ENCODE measurements at places on chromosomes 16 and 17.

DNA sequence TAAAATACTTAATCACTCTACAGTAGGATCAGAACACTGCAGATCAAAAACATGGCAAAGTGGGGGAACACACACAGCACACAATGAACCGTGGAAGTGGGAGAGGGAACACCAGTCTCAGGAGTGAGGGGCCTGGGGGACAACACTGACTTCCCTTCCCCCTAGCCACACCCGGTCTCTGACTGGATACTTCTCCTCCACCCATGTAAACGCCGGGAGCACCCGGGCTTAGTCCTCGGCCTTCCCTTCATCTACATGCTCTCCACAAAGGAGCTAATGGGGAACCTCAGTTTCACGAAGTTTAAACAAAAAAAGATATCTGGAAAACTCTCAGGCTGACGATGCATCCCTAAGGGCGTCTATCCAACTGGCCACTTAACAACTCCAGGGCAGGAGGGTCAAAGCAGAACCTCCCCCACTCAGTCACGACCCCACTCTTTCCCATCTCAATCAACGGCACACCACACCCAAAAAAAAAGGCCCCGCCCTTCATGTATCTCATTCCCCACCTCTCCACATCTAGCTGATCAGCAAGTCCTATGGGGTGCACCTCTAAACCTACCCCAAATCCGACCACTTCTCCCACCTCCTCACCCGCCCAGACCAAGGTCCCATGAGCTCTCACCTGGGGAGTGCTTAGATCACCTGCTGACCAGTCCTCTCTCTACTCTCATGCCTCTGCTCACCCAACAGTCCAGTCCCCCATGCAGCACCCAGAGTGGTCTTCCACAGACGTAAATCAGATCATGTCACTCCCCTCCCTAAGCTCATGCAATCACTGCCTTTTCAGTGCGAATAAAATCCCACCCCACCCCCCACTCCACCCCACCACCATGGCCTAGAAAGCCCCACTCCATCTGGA is 7.4 kb downstream of the ZDHHC7 start:
- H3K36me3 ChIP-seq = peaks cover 9% of the 10 kb centered on the region
- H3K27ac ChIP-seq = no peak overlapping the region
- H3K4me1 ChIP-seq = peaks cover 59% of the 10 kb centered on the region
- H3K4me3 ChIP-seq = no peak overlapping the region

- DNase-seq = no peak
- peaks cover 57% of the 10 kb centered on the region for H3K27me3 ChIP-seq
- H3K4me3 ChIP-seq = peak overlapping the region; percentile 49
- H3K36me3 ChIP-seq = no peaks in the 10 kb centered on the region
Measured at GRCh38 chr17:6712854-6713129, 377 bp downstream of the SLC13A5 start.

- H3K27me3 ChIP-seq = peaks cover 22% of the 10 kb centered on the region
- no peaks in the 10 kb centered on the region for H3K36me3 ChIP-seq
- peaks cover 9% of the 10 kb centered on the region for H3K4me1 ChIP-seq
- H3K4me3 ChIP-seq = no peak overlapping the region
- DNase-seq = no peak
Measured at GRCh38 chr17:73900516-73900915, 256.3 kb upstream of the SDK2 start.

- no peaks in the 10 kb centered on the region for H3K27me3 ChIP-seq
- no peak for DNase-seq
- peaks cover 68% of the 10 kb centered on the region for H3K36me3 ChIP-seq
- H3K27ac ChIP-seq = peak overlapping the region; percentile 79
Measured at GRCh38 chr16:28837672-28838557, 8.2 kb downstream of the TUFM start.

GRCh38 chr16:76235426-76235825 is 41.8 kb upstream of the CNTNAP4 start:
- H3K27ac ChIP-seq = no peak overlapping the region
- no peak for DNase-seq
- H3K4me3 ChIP-seq = no peak overlapping the region
- no peaks in the 10 kb centered on the region for H3K4me1 ChIP-seq
- no peaks in the 10 kb centered on the region for H3K36me3 ChIP-seq

DNA sequence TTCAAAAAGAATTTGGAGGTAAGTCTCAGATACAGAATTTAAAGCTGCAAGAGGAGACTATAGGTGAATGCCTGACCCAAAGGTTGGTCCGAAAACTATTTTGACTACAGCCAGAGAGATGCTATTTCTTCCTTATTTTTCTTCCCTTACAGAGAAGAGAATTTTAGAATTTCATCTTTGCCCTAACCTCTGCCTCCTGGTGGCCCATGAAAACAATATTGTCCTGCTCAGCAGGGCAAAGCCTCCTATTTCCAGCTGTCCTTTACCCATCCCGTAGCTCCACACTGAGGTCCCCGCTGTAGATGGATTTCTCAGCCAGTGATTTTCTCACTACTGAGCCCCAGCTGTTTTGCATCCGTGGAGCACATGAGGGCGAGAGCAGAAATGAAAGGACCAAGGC is 24.6 kb downstream of the HOXB1 start:
- H3K27ac ChIP-seq = no peak overlapping the region
- H3K36me3 ChIP-seq = no peaks in the 10 kb centered on the region
- peaks cover 19% of the 10 kb centered on the region for H3K4me1 ChIP-seq
- H3K27me3 ChIP-seq = peaks cover 7% of the 10 kb centered on the region

DNA sequence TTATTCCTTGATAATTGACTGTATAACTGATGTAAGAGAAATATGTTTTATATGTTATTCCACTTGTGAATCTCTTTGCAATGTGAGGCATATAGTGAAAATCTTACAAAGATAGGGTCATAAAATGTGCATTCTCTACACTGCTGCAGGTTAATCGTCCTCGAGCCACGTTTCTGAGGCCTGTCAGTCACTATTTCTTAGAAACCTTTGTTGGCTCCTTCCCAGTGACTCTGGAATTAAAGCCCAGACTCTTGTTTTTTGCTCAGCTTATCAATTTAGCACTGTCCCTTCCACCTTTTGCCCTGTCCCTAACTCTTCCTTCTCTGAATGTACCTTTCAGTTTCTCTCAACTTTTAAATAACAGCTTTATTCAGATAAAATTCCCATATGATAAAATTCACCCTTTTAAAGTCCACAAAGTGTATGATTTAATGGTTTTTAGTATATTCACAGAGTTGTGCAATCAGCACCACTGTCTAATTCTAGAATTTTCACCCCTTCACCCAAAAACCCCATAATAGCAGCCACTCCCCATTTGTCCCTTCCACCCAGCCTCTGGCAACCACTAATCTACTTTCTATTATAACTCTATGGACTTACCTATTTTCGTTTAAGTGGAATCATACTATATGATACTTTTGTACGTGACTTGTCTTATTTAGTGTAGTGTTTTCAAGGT is 8.6 kb downstream of the TNRC6A start:
- H3K4me3 ChIP-seq = no peak overlapping the region
- H3K36me3 ChIP-seq = peaks cover 36% of the 10 kb centered on the region
- DNase-seq = no peak
- H3K27ac ChIP-seq = peak overlapping the region; percentile 43
- no peaks in the 10 kb centered on the region for H3K27me3 ChIP-seq

DNA sequence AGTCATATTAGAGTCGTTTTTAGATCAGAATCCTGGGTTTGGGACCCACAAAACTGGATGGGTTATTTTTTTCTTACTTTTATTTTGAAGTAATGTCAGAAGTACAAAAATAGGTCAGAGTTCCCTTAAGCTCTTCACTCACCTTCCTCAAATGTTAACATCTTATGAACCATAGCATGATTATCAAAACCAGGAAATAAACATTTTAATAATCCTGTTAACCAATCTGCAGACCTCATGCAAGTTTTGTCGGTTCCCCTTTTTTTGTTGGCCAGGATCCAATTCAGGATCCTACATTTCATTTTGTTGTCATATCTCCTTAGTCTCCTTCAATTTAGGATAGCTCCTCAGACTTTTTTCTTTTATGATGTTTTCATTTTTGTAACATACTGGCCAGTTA is 162.0 kb downstream of the CHD9 start:
- H3K4me1 ChIP-seq = peaks cover 6% of the 10 kb centered on the region
- no peaks in the 10 kb centered on the region for H3K36me3 ChIP-seq
- H3K27me3 ChIP-seq = no peaks in the 10 kb centered on the region
- no peak overlapping the region for H3K4me3 ChIP-seq
- DNase-seq = no peak
- H3K27ac ChIP-seq = no peak overlapping the region

GRCh38 chr17:41067281-41067680 is 1.6 kb upstream of the KRTAP2-4 start:
- no peak for DNase-seq
- no peaks in the 10 kb centered on the region for H3K36me3 ChIP-seq
- no peak overlapping the region for H3K27ac ChIP-seq
- no peaks in the 10 kb centered on the region for H3K4me1 ChIP-seq
- H3K27me3 ChIP-seq = peaks cover 2% of the 10 kb centered on the region
- no peak overlapping the region for H3K4me3 ChIP-seq

DNA sequence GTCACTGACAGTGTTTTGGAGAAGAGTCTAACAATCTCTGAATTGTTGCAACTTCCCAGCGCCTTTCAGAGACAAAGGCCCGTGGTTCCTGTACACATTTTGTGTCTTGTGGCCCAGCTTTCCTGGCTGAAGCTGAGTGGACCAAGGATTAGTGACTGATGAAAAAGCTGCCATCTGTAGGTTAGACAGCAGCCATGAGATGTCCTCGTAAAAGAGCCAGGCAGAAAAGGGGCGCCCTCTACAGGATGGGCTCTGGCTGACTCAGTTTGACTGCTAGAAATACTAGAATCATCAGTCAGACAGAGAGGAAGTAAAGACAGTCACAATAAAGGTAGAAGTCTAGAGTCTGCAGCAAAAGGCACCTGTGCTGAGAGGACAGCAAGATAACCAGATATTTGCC is 26.5 kb upstream of the NF1 start:
- no peak overlapping the region for H3K4me3 ChIP-seq
- no peaks in the 10 kb centered on the region for H3K27me3 ChIP-seq

GRCh38 chr17:81869221-81870130 is 1.7 kb downstream of the ARHGDIA start:
- H3K27ac ChIP-seq = peak overlapping the region; percentile 84
- H3K4me1 ChIP-seq = peaks cover 34% of the 10 kb centered on the region
- H3K27me3 ChIP-seq = no peaks in the 10 kb centered on the region

DNA sequence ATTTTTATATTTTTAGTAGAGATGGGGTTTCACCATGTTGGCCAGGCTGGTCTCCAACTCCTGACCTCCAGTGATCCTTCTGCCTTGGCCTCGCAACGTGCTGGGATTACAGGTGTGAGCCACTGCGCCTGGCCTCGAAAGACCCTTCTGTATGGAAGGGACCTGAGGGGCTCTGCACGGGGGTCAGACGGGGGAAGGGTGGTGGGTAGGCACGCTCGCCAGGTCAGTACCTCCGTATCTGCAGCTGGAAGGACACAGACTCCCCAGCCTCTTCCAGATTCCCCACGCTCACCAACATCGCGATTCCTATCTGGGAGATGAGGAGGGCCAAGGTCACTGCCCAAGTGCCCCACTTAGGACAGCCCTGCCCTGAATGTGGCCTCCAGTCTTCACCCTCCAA is 12.7 kb downstream of the ITGA2B start:
- no peaks in the 10 kb centered on the region for H3K4me1 ChIP-seq
- DNase-seq = no peak
- H3K27me3 ChIP-seq = peaks cover 9% of the 10 kb centered on the region
- H3K36me3 ChIP-seq = no peaks in the 10 kb centered on the region
- H3K27ac ChIP-seq = no peak overlapping the region
- no peak overlapping the region for H3K4me3 ChIP-seq

- no peak overlapping the region for H3K4me3 ChIP-seq
- peaks cover 26% of the 10 kb centered on the region for H3K27me3 ChIP-seq
- no peaks in the 10 kb centered on the region for H3K36me3 ChIP-seq
- H3K27ac ChIP-seq = no peak overlapping the region
Measured at GRCh38 chr17:74862108-74862901, 2.6 kb upstream of the GRIN2C start.

GRCh38 chr16:65576631-65577030 is 454.8 kb upstream of the CDH11 start:
- no peak for DNase-seq
- no peak overlapping the region for H3K27ac ChIP-seq
- H3K4me3 ChIP-seq = no peak overlapping the region
- no peaks in the 10 kb centered on the region for H3K27me3 ChIP-seq
- H3K36me3 ChIP-seq = no peaks in the 10 kb centered on the region
- H3K4me1 ChIP-seq = no peaks in the 10 kb centered on the region

GRCh38 chr17:44315760-44316731 is 7.6 kb downstream of the RUNDC3A start:
- H3K4me1 ChIP-seq = peaks cover 11% of the 10 kb centered on the region
- H3K27ac ChIP-seq = no peak overlapping the region

- no peaks in the 10 kb centered on the region for H3K4me1 ChIP-seq
- no peak overlapping the region for H3K27ac ChIP-seq
- no peak for DNase-seq
- H3K27me3 ChIP-seq = no peaks in the 10 kb centered on the region
- H3K36me3 ChIP-seq = peaks cover 26% of the 10 kb centered on the region
Measured at GRCh38 chr16:4709481-4709880, 16.1 kb downstream of the NUDT16L1 start.

- H3K27me3 ChIP-seq = peaks cover 27% of the 10 kb centered on the region
- peak; percentile 37 for DNase-seq
- no peak overlapping the region for H3K4me3 ChIP-seq
- peaks cover 6% of the 10 kb centered on the region for H3K36me3 ChIP-seq
Measured at GRCh38 chr16:2966808-2967191, 2.3 kb upstream of the PAQR4 start.

DNA sequence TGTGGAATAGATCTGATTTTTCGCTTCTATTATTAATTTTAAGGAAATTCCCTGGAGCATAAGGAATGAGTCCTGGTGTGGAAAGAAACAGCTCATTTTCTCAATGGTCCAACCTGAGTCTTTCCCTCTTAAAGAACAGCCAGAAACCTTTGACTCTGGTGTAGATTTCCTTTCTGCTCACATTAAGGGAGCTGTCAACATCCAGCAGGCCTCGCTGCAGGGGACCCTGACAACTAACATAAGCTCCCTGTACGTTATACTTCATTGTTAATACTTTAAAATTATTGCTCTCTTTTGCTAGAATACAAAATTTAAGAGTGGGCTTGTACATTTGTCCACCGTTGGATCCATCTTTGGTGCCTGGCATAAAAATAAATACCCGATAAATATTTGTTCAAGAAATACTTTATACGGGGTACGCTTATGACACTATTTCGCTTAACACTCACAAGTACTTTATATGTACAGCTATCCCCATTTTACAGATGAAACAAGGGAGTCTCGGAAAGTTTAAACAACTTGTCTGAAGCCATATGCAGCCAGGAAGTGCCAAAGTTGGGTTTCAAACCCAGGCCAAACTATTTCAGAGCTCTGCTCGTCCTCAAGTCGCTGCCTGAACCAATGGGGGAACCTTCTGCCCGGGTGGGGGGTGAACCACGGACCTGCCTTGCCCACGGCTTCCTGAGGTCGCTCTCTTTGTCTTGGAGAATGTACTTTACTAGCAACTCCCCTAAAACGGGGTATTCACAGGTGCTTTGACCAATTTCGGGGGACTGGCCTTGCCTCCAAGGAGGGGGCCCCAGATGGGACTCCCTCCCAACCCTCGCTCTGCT is 611 bp downstream of the SMARCE1 start:
- peaks cover 30% of the 10 kb centered on the region for H3K36me3 ChIP-seq
- H3K4me1 ChIP-seq = peaks cover 46% of the 10 kb centered on the region
- DNase-seq = peak; percentile 64
- peak overlapping the region; percentile 99 for H3K27ac ChIP-seq
- H3K27me3 ChIP-seq = no peaks in the 10 kb centered on the region

All from activated CD4-positive, alpha-beta T cell treated with anti-CD3 and anti-CD28 coated beads for 36 hours (primary cell).